Trophoblast cell (in vitro differentiated cells and primary cell): ENCODE measurements at places on chromosomes 6 and 20.

GRCh38 chr20:43913291-43914025, 1.2 kb upstream of the TOX2 start:
- DNase-seq, result no peak

DNA sequence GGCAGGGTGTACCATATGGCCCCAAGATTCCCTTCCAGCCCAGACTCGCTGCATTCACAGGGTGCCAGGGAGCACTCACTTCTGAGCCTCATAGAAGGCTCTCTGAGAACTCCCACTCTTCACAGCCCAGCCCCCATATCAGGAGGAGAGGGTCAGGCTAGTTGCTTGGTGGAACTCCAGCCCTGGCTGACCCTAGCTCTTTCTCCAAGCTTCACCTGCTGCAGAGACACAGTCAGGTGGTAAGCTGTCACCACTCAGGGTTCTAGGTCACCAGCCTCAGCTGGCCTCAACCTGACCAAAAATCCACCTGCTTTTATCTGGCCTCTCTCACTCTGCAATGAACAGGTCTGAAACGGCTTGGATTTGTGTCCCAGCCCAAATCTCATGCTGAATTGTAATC, 162.7 kb upstream of the MLN start:
- DNase-seq, result no peak

DNA sequence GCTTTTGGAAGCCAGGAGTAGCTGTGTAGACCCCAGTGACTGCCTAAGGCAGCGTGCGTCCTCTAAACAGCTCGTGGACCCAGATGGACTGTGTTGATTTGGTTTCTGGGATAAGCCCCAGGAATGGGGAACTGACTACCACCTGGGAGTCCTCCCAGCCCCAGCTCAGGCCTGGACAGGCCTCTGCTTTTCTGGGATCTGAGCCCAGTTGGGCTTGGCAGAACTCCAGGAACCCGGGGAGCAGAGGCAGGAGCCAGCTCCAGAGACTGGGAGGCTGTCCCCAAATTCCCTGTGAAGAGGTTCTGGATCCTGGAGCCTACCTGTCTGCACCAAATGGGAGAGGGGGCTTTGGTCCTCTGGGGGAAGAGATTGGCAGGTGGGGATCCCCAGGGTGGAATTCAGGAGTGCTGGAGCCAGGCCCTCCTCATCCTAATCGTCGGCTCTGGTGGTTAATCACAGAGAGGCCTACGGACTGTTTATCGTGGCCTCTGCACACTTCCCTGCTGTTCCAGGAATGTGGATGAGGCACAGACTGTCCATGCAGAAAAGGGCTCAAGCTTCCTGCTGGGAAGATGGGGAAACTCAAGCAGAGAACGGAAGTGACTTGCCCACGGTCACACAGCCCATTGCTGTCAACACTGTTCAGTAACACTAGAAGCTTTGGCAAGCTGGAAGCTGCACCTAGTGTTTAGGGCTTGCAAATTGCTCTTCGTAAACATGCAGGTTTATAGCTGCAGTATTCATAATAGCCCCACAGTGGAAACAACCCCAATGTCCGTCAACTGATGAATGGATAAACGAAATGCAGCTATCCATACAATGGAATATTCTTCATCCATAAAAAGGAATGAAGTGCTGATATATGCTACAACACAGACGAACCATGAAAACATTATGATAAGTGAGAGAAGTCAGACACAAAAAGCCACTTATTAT, 100.6 kb downstream of the KCNB1 start:
- no peak for DNase-seq

DNA sequence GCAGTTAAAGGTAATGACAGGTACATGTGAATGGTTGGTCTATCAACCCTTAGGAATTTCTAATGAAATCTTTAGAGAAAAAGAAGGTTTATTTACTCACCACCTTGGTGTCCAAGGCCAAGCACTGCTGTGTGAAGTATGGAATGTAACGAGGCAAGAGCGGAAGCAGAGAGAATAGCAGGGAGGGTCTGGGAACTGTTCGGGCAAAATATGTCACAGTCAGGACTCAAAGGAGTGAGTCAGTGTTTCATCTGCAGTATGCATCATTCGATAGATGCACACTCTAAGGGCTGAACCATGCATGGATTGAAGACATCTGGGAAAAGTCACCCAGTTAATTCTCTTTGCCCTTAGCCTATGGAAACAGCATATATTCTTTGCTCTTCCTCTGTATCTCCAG, 33.2 kb downstream of the ADGRF5 start:
- DNase-seq, result peak; percentile 86

- no peak for DNase-seq
Observed at GRCh38 chr6:52330470-52330869, 31.5 kb upstream of the PAQR8 start.

DNA sequence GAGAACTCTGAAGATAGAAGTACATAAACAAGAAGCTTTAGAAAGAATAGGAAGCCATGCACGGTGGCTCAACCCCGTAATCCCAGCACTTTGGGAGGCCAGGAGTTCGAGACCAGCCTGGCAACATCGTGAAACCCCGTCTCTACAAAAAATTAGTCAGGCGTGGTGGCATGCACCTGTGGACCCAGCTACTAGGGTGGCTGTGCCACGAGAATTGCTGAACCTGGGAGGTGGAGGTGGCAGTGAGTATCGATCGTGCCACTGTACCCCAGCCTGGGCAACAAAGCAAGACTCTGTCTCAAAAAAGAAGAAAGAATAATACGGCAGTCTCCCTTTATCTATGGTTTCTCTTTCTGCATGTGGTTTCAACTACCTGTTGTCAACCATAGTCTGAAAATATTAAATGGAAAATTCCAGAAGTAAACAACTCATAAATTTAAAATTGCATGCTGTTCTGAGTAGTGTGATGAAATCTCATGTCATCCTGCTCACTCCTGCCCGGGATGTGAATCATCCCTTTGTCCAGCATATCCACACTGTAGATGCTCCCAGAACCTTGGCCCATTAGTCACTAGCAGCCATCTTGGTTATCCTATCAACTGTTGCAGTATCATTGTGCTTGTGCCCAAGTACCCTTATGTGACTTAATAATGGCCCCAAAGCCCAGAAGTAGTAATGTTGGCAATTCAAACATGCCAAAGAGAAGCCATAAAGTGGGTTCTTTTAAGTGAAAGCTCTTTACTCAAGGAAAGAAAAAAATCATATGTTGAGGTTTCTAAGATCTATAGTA, 22.1 kb downstream of the DEK start:
- DNase-seq, result peak; percentile 61

GRCh38 chr6:110471726-110472365, 4.6 kb downstream of the SLC22A16 start:
- DNase-seq, result no peak
